ENCODE measurements at places on chromosomes 11 and 22. TPM values are rescaled to one million over a fixed set of nuclear protein-coding genes. Genes with fewer than 3 reads are reported as not detected.

Gene IFT27
- polyA plus RNA-seq: 19.4 TPM

Gene OR52H1
- not detected for polyA plus RNA-seq

Gene TTC12
- polyA plus RNA-seq: 7.6 TPM

Gene CELSR1
- 15.7 TPM for polyA plus RNA-seq

Gene LMNTD2
- 7.2 TPM for polyA plus RNA-seq

Gene RTN4RL2
- polyA plus RNA-seq: 0.75 TPM

Gene C11orf86
- polyA plus RNA-seq: 2.9 TPM

Gene SMIM35
- 0.03 TPM for polyA plus RNA-seq

Gene CD3G
- polyA plus RNA-seq: 0.76 TPM

Gene SCARF2
- 1.5 TPM for polyA plus RNA-seq

Gene PHRF1
- polyA plus RNA-seq: 14.8 TPM

Gene APOA5
- not detected for polyA plus RNA-seq

Gene DDX25
- 0.30 TPM for polyA plus RNA-seq

Gene GDPD4
- polyA plus RNA-seq: 0.12 TPM

Gene C1QTNF4
- 2.7 TPM for polyA plus RNA-seq

Gene PRR33
- polyA plus RNA-seq: 0.03 TPM

Gene STX3
- 44.8 TPM for polyA plus RNA-seq

Gene AQP11
- not detected for polyA plus RNA-seq

Gene MMP12
- 1.4 TPM for polyA plus RNA-seq

Gene CPT1B
- 9.8 TPM for polyA plus RNA-seq

Gene MYRF
- 20.5 TPM for polyA plus RNA-seq

Gene CYB5R2
- polyA plus RNA-seq: 10.1 TPM

Gene C22orf23
- polyA plus RNA-seq: 1.2 TPM

Gene RASGRP2
- polyA plus RNA-seq: 7.2 TPM

Gene ANO3
- not detected for polyA plus RNA-seq

Gene POLDIP3
- 30.2 TPM for polyA plus RNA-seq

Gene OR8G1
- polyA plus RNA-seq: not detected

Gene MS4A4A
- polyA plus RNA-seq: 12.0 TPM

Gene SHISAL1
- 0.46 TPM for polyA plus RNA-seq

Gene CLCF1
- polyA plus RNA-seq: 2.7 TPM

Gene OR52I2
- not detected for polyA plus RNA-seq

Gene RFPL2
- not detected for polyA plus RNA-seq

Gene SMC1B
- polyA plus RNA-seq: not detected

Gene GLYATL1
- polyA plus RNA-seq: 1.7 TPM

Gene TMEM225
- polyA plus RNA-seq: not detected

Gene SLC35F2
- polyA plus RNA-seq: 5.1 TPM

Gene MMP13
- polyA plus RNA-seq: 0.25 TPM

Gene TMEM191B
- 1.2 TPM for polyA plus RNA-seq

Gene GLB1L2
- polyA plus RNA-seq: 2.1 TPM

Gene BTBD18
- not detected for polyA plus RNA-seq

Gene PKNOX2
- 4.3 TPM for polyA plus RNA-seq

Gene MPZL2
- polyA plus RNA-seq: 79.1 TPM

Gene RNF141
- 16.2 TPM for polyA plus RNA-seq

Gene OR51A2
- polyA plus RNA-seq: not detected

Gene EFCAB6
- 2.3 TPM for polyA plus RNA-seq

Gene UPK3A
- polyA plus RNA-seq: not detected

Gene TMEM121B
- polyA plus RNA-seq: 0.12 TPM

Gene MMP1
- polyA plus RNA-seq: 11.2 TPM

Gene ANKK1
- 0.73 TPM for polyA plus RNA-seq

Gene TBX1
- 0.62 TPM for polyA plus RNA-seq

Gene SPI1
- 24.3 TPM for polyA plus RNA-seq

Gene PATE4
- not detected for polyA plus RNA-seq

Gene CHRDL2
- polyA plus RNA-seq: not detected
